ENCODE measurements at places on chromosomes 2 and 18.

- no peak for DNase-seq
These were observed 2.4 kb downstream of the FAM171B start for GRCh38 chr2:186696290-186696689.

DNA sequence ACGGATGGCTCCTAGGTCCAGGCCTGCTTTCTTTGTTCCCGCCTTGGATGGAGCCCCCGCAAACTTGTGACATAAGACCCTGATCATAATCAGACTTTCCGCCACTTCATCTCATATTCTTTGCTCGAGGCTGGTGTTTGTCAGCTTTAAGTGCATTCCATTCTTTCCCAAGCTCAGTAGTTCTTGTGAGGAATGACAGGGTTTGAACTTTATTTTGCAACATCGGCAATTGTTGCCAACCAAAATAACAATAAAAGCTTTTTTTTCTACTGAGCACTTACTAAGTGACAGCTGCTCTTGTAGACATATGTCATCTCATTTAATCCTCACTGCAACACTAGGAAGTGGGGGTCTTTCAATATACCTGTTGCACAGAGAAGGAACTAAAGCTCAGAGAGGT, 178.8 kb upstream of the ST6GAL2 start:
- DNase-seq = no peak

DNA sequence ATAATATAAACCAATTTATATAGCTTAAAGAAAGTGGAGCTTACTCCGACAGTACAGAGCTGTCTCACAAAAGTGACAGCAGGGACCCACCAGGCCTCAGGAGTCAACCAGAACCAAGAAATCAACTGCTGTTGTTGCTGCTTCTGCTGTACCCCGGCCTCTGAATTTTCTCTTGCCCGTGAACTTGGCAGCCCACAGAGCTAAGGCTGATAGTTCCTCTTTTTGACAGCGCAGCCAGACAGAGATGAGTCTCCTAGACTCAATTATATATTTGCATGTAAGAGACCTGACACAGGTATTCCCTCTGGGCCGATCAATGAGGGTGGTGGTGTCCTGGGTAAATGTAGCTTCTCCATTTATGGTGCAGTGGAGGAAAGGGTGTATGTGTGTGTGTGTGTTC, 109.4 kb downstream of the KCTD1 start:
- DNase-seq = no peak

DNA sequence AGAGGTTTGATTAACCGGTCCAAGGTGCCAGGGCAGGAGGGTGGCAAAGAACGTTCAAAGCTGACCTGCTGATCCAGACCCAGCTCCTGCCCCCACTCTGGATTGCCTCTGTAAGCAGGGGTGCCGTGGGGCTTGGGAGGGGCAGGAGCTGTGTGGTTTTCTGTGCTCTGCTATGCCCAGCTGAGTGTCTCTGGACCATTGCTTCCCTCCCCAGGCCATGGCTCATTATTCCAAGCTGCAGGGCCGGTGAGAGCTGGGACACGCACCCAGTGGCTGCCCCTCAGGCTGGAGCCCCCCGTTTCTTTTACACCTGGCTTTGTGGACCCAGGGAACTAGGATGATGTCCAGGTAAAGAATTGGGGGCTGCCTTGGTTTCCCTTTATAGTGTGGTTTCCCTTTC, 238.4 kb upstream of the HS6ST1 start:
- DNase-seq = no peak
